Spinal cord (tissue), 10 donors: ENCODE measurements at places on chromosomes 16 and 17. TPM values are rescaled to one million over a fixed set of nuclear protein-coding genes. Genes with fewer than 3 reads are reported as not detected.

GRCh38 chr17:15891318-15891717 lies 53.6 kb upstream of the ADORA2B start:
- no peak for DNase-seq

GRCh38 chr17:27471321-27472269 lies 15.3 kb downstream of the KSR1 start:
- DNase-seq, result no peak

DNA sequence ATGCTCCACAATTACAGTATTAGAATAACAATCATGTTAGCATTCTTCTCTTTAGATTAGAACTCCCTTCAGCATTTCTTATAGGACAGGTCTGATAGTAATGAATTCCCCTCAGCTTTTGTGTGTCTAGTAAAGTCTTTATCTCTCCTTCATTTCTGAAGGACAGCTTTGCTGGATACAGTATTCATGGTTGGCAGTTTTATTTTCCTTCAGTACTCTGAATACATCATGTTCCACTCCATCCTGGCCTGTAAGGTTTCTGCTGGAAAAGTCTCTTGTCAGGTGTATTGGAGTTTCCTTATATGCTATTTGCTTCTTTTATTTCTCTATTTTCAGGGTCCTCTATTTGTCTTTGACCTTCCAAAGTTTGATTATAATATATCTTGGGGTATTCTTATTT lies 4.0 kb upstream of the ABCA10 start:
- no peak for DNase-seq

- no peak for DNase-seq
Measured at GRCh38 chr17:44575403-44575802, 18.1 kb downstream of the FZD2 start.

- DNase-seq, result no peak
Measured at GRCh38 chr16:52578829-52579498, 32.0 kb upstream of the TOX3 start.

DNA sequence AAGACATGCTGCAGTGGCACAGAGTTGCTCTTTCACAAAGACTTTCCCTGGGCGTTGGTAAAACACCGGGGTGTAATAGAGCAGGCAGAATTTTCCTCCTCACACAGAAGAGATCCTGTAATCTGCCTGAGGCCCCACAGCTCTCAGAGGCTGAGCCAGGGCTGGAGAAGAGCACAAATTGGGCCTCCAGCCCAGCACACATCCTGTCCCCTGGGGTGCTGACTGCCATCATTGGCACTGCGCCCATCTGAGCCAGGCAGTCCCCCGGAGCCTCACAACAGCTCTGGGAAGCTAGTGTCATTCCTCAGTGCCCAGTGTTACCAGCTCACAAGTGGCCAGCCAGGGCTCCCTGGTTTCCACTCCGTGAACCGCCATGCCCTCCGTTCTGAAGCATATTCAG lies 119.4 kb downstream of the SOCS1 start:
- no peak for DNase-seq

The TLCD1 gene
- total RNA-seq, result 3.0 TPM

The CALB2 gene
- 16.6 TPM for total RNA-seq

DNA sequence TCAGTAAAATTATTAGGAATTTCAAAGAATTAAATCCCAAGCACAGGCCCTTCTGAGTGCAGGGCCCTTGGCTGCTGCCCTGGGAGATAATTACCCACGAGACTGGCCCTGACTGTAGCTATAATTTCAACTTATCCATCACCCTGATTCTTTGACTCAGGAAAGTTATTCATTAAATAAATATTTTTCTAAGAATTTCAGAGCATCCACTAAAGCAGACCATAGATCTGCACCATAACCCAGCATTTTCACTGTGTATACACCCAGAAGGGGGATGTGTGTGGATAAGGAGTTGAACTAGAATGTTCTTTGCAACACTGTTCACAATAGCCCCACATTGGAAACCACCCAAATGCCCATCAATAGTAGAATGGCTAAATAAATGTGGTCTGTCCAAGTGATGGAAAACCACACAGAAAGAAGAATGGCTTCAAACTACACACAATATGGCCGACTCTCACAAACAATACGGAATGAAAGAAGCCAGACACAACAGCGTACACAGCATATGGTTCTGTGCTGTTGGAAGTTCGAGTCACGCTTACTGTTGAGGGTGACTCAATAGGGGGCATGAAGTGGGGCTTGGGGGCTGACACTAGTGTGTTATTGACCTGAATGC lies 33.9 kb upstream of the MEAK7 start:
- DNase-seq, result no peak

- no peak for DNase-seq
Measured at GRCh38 chr16:50815382-50815781, 73.5 kb downstream of the CYLD start.

The KRT33B gene
- 0.20 TPM for total RNA-seq
